Large intestine (tissue), 12 donors: ENCODE measurements at places on chromosomes 1 and 21. TPM values are rescaled to one million over a fixed set of nuclear protein-coding genes. Genes with fewer than 3 reads are reported as not detected.
A peak's percentile ranks its signal among the peaks of the same experiment; 100 is the strongest.

- DNase-seq = peak; percentile 84
Observed at GRCh38 chr1:48093696-48094528, 96.7 kb upstream of the TRABD2B start.

DNA sequence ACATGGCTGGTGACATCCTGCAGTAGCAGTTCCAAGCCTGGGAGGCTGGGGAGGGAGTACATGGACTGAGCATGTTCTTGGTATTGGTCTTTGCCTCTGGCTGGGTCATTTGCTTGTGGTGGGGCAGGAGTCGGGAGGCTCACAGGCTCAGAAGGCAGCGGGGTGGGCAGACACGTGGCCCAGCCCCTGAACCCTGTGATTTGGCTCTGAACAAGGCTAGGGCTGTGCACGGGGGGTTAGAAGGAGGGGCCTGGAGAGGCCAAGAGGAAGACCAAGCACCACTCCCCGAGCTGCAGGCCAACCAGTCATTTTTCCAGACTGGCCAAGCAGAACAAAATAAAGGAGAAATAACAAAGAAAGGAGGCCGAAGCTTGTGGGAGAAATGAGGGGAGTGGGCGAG, 9.7 kb upstream of the PRELP start:
- H3K27me3 ChIP-seq = no peaks in the 10 kb centered on the region
- no peaks in the 10 kb centered on the region for H3K36me3 ChIP-seq
- H3K4me3 ChIP-seq = no peak overlapping the region
- no peak for DNase-seq
- H3K4me1 ChIP-seq = peaks cover 25% of the 10 kb centered on the region
- H3K27ac ChIP-seq = peak overlapping the region; percentile 20

ASPM gene
- 10.0 TPM for polyA plus RNA-seq

DNA sequence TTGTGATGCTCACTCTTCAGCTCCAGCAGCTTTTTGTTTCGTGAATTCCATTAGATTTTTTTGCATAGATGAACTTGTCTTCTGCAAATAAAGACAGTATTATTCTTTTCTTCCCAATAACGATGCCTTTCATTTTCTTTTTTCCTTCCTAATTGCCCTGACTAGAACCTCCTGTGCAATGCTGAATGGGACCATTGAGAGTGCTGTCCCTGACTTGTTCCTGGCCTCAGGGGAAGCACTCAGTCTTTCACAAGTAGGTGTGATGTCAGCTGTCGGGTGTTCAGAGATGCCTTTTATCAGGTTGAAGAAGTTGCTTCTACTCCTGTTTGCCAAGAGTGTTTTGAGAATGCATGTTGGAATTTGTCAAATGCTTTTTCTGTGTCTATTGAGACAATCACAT, 64.3 kb upstream of the ADARB1 start:
- peaks cover 8% of the 10 kb centered on the region for H3K27me3 ChIP-seq
- no peak overlapping the region for H3K27ac ChIP-seq
- H3K4me3 ChIP-seq = no peak overlapping the region
- H3K4me1 ChIP-seq = peaks cover 29% of the 10 kb centered on the region
- DNase-seq = no peak

DNA sequence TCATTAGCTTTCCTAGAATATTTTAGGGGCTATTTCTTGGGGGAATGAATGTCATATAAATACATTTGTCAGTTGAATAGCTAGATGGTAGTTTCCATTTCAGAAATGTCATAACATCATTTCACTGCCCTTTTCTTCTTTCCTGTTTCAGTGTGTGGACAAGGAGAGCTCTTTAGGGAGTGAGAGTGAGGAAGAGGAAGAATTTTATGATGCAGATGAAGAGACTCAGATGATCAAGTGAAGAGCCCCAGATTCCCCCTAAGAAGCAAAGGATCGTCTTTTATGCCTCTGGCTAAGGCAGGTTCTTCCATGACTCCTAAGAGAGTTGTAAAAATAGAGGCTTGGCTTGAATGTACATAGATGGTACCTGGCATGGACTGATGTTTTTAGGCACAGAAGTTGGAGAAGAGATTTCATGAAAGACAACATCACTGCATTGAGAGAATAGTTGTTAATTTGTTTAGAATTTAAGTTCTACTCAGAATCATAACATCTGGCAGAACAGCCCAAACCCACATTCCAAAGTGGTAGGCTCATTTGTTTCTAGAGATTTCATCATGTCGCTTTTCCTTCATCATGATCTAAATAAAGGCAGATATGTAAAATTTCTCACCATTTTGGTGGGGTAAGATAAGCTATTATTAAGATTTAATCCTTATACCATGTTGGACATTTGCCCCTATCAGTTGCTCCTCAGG, 44.2 kb upstream of the MAB21L3 start:
- H3K27me3 ChIP-seq = no peaks in the 10 kb centered on the region
- no peak overlapping the region for H3K4me3 ChIP-seq
- no peak overlapping the region for H3K27ac ChIP-seq
- no peaks in the 10 kb centered on the region for H3K36me3 ChIP-seq

TMCO4 gene
- polyA plus RNA-seq = 10.4 TPM

DNA sequence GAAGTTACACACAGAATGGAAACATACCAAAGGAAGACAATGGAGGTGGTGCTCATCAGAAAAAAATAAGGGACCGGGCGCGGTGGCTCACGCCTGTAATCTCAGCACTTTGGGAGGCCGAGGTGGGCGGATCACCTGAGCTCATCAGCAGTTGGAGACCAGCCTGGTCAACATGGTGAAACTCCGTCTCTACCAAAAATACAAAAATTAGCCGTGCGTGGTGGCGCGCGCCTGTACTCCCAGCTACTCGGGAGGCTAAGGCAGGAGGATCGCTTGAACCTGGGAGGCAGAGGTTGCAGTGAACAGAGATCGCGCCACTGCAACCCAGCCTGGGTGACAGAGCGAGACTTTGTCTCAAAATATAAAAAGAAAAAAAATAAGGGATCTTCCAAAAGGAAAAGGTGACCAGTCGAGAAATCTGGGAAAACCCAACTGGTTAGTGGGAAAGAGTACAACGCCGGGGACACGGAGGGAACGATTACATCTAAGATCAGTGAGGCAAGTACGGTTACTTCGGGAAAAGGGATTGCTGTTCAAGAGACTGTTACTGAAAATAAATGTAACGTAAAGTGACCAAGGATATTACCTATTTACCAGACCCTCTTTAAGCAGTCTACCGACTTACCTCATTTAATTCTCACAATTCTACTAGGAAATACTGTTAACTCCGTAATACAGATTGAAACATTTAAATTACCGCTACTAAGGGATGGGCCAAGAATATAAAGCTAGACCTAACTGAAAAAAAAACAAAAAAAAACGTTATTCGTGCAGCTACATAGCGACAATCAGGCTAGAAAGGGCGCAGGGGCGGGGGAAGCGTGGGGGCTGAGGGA, 822 bp downstream of the CCT3 start:
- peak; percentile 5 for DNase-seq
- peak overlapping the region; percentile 94 for H3K4me3 ChIP-seq
- H3K27me3 ChIP-seq = no peaks in the 10 kb centered on the region
- H3K27ac ChIP-seq = peak overlapping the region; percentile 74
- peaks cover 32% of the 10 kb centered on the region for H3K36me3 ChIP-seq

TMEM61 gene
- polyA plus RNA-seq = 2.8 TPM

- DNase-seq = peak; percentile 13
- no peaks in the 10 kb centered on the region for H3K36me3 ChIP-seq
- H3K27ac ChIP-seq = no peak overlapping the region
Observed at GRCh38 chr1:193589597-193590040, 403.2 kb upstream of the B3GALT2 start.

- H3K4me1 ChIP-seq = no peaks in the 10 kb centered on the region
- H3K27me3 ChIP-seq = no peaks in the 10 kb centered on the region
- H3K27ac ChIP-seq = no peak overlapping the region
- H3K4me3 ChIP-seq = no peak overlapping the region
- no peak for DNase-seq
Observed at GRCh38 chr1:24383381-24383940, 30.1 kb downstream of the STPG1 start.
